ENCODE measurements at places on chromosomes 3 and 15.
A peak's percentile ranks its signal among the peaks of the same experiment; 100 is the strongest.

DNA sequence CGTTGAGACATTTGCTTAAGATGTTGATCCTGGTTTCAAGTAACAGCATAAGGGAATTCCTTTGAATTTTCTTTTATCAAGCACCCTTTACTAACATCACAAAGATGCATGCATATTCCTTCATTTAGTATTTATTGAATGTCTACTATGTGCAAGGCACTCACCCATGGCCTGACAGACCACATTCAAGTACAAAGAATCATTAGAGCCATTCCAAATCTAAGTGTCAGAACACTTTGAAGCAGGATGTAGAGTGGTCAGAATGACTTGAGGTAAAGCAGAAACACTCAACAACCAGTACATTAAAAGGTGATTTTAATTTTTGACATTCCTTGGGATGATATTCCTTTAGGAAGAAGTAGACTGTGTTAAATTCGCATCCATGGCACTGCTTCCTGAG, 6.0 kb upstream of the WDR5B start:
- DNase-seq = no peak

DNA sequence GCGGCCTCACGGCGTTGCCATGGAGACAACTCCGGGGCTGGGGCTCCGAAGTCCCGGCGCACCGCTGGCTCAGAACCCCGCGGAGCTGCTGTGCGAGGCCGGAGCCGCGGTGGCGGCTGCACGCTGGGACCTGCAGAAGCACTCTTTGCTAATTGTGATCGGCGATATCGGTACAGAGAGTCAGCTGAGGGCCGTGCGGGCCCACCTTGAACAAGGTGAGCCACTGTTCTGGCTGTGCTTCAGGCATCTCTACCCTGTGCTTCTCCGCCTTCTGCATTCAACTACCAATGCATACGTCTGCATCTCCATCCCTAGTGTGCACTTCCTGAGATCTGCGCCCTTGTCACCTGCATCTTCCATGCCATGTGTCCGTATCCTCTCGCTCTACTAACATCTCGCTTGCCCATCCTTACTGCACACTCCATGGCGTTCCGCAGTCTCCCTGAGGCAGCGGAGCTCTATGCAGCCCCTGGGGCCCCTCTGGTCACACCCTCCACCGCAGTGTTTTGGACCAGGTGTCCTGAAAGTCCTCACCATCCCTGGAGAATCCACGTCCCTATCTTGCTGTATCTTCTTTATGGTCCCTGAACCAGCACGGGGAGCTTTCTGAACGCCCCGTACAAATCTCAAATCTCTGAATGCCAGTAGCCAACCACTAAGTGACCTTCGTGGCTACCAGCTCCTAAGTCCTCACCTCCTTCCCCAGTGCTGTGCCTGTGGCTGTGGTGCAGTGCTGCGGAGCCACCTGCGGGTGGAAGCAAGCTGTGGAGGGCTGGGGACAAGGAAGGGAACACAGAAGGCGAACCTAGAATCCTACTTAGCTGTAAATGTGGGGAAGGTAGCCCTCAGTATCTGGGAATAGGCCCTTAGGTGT, 6.2 kb upstream of the MAP1A start:
- DNase-seq = no peak

DNA sequence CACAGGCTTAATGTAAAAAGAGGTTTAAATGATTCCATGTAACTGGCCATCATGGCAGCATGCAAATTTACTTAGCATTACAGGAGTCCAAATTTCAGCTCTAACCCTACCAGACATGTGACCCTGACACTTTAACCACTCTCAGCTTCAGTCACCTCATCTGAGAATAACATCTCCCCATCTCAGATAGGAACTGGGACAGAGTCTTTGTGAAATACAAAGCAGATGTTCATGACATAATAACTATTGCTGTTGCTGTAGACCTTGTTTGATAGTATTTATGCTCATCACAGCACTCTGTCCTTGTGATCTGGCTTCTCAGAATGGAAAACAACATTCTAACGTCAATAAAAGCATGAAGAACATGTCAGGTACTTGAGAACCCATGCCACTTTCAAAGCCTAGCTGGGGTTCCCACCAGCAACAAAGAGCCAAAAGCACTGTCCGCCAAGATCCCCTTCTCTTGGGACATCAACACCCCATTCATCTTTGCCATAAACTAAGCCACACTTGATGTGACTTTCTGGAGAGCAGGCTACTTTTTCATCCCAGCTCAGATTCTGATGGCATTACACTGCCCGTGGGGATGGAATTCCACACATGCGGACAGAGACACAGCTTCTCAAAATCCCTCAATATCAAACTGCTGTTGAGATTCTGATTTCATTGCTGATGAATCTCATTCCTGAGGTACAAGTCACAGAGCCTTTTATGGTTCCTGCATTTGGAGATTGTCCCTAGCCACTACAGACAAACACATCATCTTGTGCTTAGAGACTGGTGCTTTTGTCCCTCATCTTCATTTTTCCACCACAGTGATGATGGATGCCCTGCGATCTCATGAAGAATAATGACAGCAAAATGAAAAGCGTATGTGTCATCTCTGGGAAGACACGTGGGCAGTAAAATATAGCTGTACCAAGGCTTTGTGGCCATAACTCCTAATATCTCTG, 202.7 kb downstream of the TNIK start:
- DNase-seq = no peak

GRCh38 chr3:129393271-129393670, 35.2 kb downstream of the EFCAB12 start:
- DNase-seq = no peak

- DNase-seq = no peak
Observed at GRCh38 chr3:124084022-124084881, 92.3 kb upstream of the ROPN1 start.

- DNase-seq = no peak
Observed at GRCh38 chr3:187210091-187210490, 12.8 kb downstream of the RTP1 start.

DNA sequence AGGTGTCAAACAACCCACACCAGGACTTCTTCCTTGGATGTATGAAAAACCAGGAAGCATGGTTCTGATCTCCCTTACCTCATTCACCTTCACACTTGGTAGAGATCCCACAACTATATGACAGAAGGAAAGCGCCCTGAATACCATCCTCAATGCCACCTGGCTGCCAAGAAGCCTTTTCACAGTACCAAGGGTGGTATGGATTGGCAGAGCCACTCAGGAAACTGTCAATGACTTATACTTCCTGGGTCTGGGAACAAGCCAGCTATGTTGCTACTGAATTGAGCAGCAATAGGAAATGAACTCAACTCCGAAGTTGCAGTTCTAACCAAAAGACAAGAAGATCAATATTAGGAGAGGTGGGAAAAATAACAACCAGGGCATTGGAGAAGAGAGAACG, 72.5 kb upstream of the PSMD6 start:
- no peak for DNase-seq

DNA sequence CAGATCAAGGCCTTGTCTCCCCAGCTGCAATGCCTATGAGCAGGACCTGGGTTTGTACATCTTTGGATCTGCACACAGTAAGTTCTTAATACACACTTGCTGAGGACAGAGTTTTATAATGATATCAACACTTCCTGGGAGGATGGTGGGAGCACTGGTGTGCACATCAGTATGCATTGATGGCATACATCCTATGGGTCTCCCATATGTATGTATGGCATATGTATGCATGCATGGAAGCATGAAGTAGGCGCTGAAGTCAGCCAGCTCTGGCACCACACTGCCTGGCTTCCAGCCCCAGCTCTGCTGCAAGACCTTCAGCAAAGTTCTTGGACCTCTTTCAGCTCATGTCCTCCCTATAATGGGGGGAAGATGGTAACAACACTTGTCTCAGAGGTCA, 68.2 kb downstream of the MYLK start:
- no peak for DNase-seq

DNA sequence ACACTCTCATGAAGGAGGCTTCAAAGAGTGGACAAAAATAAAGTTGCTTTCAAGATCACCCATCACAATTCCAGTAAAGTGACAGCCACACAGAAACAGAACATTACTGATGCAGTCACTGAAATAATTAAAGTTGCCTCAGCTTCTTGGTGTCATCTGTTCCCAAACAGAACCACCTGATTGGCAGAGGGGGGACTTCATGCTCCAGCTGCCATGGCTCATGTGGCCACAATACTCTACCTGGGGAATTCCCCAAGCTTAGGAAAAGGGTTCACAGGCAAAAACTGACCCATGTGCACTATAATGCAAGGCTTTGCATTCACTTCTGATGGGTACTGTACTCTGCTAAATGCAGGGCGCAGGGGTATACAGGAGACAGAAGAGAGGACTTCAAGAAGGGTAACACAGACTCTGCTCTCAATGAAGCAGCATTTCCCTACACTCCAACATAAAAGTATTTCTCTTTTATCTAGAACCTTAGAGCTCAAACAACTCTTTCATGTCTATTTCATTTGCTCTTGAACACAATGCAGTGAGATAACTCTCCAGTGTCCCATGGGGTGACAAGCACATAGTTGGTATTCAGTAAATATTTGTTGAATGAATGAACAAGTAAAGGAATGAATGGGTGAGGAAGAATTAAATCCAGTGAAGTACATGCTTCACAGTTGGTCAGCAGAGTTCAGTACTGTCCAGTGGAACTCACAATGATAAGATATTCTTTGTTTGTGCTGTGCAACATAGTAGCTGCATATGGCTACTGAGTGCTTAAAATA, 8.6 kb upstream of the CTNNB1 start:
- DNase-seq = no peak

DNA sequence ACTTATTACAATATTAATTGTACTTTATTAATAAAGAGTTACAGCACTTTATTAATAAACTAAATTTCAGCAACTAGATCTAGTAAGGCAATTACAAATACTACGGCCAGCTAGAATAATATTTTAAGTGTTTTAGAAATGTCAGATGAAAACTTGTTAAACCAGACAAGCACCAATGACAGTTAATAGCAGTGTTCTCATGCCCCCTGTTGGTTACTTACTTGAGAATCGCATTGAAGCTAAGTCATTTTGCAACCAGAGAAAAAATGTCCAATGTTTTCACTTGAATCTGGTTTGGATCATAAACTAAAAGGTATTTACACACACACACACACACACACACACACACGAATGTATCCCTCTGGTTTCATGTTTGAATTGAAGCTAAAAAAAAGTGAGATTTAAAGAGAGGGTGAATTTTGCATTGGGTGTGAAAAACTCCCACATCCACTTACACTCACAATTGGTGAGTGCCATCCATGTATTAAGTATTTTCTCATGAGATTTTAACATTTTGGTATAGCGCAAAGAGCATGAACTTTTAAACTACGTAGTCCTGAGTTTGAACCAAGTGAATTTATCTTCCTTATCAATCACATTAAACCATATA, 347.7 kb downstream of the ZBBX start:
- peak; percentile 22 for DNase-seq

DNA sequence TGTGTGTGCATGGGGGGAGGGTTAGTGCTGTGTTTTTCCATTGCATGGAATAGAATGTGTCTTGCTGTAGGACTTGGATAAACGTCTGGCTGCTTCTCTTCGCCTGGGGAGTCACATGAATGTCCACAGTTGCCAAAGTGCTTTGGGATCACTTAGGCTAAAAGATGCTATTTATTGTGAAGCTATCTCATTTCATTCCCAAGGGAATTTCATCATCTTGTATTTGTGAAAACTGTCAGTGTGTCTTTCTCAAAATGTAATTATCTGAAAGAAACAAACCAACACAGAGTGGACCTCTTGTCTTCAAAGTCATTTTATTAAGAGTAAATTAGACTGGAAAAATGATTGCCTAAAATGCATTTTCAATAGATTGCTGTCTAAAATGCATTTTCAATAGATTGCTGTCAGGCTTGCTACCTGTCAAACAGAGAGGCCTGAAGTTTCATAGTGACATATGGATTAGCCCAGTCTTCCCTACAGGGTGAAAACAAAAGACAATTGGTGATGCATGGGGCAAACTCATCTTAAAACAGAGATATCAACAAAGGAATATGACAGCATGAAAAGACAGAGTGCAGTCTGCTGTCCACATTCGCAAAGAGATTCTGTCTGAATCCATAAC, 117.1 kb upstream of the GOLIM4 start:
- DNase-seq = peak; percentile 25

DNA sequence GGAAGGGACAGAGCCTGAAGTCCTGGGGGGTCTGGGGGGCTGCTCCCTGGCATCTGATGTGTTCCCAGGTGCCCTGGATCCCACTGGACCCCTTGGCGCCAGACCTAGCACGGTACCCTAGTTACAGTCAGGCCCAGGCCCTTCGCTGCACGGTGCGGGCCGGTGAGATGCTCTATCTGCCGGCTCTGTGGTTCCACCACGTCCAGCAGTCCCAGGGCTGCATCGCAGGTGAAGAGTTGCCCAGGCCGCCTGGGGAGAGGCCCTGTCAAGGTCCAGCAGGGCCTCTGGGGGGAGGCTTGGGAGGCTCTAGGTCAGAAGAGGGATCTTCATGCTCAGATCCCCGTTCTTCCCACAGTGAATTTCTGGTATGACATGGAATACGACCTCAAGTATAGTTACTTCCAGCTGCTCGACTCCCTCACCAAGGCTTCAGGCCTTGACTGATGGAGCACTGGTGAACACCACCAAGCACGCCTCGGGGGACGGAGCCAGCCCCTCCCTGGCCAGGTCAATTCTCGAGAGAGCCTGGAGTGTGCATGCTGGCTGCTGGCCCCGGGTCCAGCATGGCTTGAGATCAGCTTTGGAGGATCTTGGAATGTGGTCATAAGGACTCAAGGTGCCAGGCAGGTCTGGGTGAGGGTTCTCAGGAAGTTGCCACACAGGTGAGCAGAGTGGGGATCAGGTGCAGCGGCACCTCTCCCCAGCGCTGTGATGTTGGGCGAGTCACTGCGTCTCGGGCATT, 1.8 kb upstream of the PLA2G4B start:
- no peak for DNase-seq

DNA sequence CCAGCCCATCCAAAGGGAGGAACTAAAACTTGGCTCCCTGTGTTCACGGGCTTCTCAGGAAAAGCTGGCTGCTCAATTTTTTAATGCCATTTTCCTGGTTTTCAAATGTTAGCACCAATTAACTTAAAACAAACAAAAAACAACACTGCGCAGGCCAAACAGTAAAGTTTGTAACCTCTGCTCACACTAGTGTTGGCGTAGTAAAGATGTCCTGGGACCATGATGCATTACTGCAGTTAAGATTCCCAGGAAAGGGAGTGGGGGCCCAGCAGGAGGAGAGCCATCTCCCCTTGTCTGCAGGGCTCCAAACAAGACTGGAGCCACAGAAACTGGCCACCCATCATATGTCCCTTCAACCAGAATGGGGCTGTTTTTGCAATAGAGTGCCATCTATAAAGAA, 74.0 kb downstream of the KY start:
- no peak for DNase-seq

Measured in putamen (tissue), 1 donor.